ENCODE measurements at places on chromosomes 12 and 14.
A peak's percentile ranks its signal among the peaks of the same experiment; 100 is the strongest.

DNA sequence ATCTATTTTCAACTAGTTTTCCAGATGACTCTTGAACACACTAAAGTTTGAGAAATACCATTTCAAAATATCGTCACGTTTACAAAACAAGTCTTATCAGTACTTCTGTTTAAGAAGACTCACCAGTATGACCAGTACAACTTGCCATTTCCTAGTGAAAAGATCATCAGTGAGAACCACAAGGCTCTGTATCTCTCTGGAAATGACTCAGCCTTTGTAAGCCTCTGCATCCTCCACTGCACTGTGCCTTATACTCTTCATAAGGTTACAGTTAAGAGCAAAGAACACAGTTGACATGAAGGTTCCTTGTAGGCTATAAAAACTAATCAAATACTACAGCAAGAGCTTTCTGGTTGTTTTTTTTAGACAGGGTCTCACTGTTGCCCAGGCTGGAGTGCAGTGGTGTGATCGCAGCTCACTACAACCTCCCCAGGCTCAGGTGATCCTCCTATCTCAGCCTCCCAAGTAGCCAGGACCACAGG lies 5.7 kb upstream of the VTI1B start:
- peak; percentile 92 for ATAC-seq

GRCh38 chr12:203462-204260 lies 10.3 kb downstream of the SLC6A12 start:
- peak; percentile 35 for ATAC-seq

GRCh38 chr12:109879351-109880042 lies 844 bp downstream of the GLTP start:
- no peak for ATAC-seq

GRCh38 chr14:79742142-79742541 lies 469.2 kb downstream of the DIO2 start:
- ATAC-seq: no peak

DNA sequence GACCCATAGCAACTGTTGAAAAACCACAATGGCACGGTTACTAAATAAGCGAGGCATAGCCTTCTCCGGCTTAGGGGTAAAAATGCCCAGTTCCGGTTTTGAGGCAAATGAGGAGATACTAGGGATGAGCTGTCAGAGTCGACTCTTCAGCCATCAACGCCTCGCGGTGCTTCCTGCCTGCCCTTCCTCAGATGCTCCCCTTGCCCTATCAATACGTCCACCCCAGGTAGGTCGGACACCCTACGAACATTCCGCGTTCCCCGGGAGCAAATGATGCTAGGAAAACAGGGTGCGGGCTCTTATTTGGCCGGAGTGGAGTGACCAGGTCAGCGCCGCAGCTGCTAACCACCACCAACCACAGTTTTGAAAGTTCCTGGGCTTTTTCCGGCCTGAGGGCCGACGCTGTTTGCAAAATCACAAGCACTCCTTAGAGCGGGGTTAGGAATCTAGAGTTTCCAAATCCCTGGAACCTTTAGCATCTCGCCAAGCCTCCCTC lies 1.2 kb downstream of the SRSF9 start:
- ATAC-seq: no peak

GRCh38 chr12:111068290-111068689 lies 147.9 kb upstream of the MYL2 start:
- no peak for ATAC-seq

DNA sequence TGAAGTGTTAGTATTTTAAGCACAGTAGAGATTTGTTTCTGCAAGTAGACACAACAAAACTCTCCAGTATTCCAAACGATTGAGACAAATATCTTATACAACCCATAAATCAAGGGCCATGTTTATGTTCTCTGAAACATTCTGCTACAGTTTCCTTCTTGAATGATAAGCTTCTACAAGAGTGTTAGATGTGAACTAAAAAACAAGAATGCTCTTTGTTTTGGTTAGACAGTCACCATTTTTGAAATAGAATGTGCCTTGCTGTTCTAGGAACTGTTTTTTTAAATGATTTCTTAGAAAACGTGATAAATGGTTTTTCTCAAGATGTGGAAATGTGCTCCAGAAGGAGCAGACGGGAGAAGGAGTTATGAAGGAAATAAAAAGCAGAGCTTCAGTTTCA lies 1656.3 kb upstream of the FLRT2 start:
- ATAC-seq: no peak
